ENCODE measurements at places on chromosomes 3 and 15.

DNA sequence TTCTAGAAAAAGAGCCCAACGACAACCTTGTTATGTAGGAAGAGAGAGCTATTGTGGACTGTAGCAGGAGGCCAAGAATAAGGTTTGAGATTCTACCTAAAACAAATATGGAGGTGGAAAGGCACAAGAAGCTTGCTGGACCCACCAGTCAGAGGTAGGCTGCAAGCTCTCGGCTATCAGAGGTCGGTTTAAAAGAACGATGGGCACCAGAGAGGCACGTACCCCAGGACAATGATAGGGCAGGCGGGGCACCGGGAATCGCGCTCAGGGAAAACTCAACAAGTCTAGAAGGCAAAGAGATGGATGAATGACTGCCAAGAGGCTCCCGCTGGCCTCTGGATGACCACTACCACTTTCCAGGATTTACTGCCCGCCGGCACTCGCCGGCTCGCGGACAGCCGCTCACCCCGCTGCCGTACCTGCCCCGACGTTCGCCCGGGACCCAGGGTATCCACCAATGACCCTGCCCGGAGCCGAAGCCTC is 1.1 kb downstream of the HDGFL3 start:
- no peak for DNase-seq

- DNase-seq: no peak
Observed at GRCh38 chr3:25419251-25419650, 8.8 kb upstream of the RARB start.

- DNase-seq: no peak
Observed at GRCh38 chr3:45188719-45189659, 37.1 kb downstream of the TMEM158 start.

GRCh38 chr3:182795389-182795782 is 2.1 kb downstream of the ATP11B start:
- DNase-seq: no peak

- DNase-seq: no peak
Observed at GRCh38 chr3:47404431-47404876, 23.6 kb downstream of the PTPN23 start.

All from fibroblast of skin of left biceps (primary cell).